ENCODE measurements at places on chromosomes 3 and 15. TPM values are rescaled to one million over a fixed set of nuclear protein-coding genes. Genes with fewer than 3 reads are reported as not detected.

DNA sequence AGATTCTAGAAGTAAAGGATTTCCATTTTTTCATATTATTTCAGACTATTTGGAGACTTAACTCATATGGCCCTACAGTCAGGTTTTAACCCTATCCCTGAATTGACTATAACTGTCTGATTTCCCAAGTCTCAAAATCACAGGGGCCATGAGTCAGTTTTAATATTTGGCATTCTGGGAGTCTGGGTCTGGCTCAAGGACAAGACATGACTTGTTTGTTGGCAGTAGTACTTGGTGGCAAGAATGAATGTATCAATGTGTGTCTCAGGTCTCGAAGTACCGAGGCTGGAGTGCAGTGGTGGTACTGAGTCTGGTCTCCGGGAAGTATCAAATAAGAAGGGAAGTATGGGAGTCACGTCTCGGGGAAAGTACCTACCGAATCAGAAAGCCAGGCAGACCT, 10.8 kb downstream of the UMPS start:
- DNase-seq = no peak

CHAC1 gene
- total RNA-seq = 5.3 TPM

GRCh38 chr15:88242586-88243555, 13.7 kb downstream of the NTRK3 start:
- no peak for DNase-seq

KIF7 gene
- 8.2 TPM for total RNA-seq

DNA sequence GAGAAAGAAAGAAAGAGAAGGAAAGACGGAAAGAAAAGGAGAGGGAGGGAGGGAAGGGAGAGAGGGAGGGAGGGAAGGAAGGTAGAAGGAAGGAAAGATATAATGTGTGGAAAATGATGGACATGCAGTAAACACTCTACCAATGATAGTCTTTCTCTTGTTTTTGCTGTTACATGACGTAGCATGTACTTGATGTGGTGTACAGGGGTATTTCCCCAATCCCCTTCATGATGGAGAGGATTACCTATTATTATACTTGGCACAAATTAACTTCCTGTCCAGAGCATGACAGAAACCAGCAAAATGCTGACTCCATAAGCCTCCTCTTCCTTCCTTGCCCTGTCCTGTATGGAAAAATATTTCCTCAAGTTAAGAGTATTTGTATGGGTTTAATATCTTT, 124.4 kb downstream of the B3GALNT1 start:
- DNase-seq = no peak

GRCh38 chr3:65871305-65872141, 167.2 kb downstream of the MAGI1 start:
- DNase-seq = peak; percentile 92

GRCh38 chr3:13022348-13023234, 50.6 kb downstream of the IQSEC1 start:
- DNase-seq = peak; percentile 92

DNA sequence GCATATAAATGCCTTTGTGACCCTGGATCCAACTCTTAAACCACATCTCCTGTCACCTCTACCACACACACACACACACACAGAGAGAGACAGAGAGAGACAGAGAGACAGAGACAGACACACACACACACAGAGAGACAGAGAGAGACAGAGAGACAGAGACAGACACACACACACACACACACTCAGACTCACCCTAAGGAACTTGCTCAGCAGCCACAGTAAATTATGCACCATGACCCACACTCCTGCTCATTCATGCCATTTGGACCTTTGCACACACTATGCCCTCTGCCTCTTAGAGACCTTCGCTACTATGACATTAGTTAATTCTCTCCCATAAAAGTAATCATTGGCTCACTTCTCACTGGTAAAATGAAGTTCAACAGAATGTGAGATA, 275.7 kb downstream of the ADAMTSL3 start:
- DNase-seq = no peak

DNA sequence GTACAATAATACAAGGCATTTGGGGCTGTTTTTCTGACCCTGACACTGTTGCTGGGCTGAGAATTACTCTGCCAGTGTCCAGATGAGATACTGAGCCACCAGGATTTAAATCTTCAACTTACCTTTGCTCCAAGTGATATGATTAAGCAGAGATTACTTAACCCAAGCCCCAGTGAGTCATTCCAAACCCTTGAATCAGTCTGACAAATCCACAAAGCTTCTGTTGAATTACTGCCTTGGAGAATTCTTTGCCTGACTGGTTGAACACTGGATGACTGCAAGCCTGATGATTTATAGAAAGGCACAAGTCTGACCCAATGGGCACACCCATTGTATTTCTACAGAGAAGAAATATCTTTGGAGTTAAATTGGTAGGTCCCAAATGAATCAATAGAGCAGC, 88.2 kb upstream of the TSC22D2 start:
- DNase-seq = no peak

GRCh38 chr3:34016925-34017587, 218.6 kb downstream of the PDCD6IP start:
- no peak for DNase-seq

DNAH12 gene
- 0.21 TPM for total RNA-seq

ROBO2 gene
- total RNA-seq = 22.1 TPM

CCR4 gene
- total RNA-seq = not detected

GRCh38 chr3:148360051-148360450, 337.7 kb upstream of the AGTR1 start:
- DNase-seq = no peak

CCR1 gene
- 1.2 TPM for total RNA-seq

DNA sequence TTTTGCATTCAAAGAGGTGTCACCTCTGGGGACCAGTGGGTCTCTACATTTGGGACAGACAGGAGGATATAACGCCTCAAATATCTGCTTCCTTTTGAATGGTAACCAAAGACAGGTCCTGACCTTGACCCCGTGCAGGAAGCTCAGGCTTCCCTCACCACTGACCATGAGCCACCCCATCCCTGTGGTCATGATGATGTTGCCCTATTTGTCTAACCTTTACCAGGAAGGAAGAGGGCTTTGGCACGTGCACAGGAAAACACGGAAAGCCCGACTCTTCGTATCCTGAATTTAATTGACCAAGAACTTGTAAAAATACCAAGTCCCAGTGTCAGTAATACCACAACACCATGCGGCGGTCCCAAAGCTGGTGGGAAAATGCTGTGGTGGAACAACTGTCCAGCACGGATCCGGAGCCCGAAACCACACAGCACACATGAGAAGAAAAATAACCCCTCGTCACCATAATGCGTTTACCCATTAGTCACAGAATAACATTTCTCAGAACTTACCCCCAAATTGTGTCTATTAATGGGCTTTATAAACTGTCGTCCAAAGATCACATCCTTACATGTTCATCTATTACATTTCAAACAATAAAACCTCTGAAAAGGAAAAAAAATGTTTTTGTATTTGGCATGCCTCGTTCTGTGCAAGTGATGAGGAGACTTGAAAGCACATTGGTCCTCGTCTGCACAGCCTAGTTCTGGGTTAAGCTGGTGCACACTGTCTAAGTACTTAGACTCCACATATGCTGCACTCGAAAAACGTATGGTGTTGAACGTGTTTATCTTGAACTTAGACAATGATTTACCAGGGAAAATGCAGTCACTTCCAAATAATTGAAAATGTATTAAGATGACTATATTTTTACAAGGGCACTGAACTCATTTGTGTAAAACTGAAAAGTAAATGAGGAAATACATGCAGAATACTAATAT, 118.9 kb upstream of the IGF1R start:
- DNase-seq = no peak

GRCh38 chr3:134201201-134202130, 49.2 kb downstream of the RYK start:
- DNase-seq = no peak

SKOR1 gene
- 0.31 TPM for total RNA-seq

MLH1 gene
- total RNA-seq = 67.9 TPM

DNA sequence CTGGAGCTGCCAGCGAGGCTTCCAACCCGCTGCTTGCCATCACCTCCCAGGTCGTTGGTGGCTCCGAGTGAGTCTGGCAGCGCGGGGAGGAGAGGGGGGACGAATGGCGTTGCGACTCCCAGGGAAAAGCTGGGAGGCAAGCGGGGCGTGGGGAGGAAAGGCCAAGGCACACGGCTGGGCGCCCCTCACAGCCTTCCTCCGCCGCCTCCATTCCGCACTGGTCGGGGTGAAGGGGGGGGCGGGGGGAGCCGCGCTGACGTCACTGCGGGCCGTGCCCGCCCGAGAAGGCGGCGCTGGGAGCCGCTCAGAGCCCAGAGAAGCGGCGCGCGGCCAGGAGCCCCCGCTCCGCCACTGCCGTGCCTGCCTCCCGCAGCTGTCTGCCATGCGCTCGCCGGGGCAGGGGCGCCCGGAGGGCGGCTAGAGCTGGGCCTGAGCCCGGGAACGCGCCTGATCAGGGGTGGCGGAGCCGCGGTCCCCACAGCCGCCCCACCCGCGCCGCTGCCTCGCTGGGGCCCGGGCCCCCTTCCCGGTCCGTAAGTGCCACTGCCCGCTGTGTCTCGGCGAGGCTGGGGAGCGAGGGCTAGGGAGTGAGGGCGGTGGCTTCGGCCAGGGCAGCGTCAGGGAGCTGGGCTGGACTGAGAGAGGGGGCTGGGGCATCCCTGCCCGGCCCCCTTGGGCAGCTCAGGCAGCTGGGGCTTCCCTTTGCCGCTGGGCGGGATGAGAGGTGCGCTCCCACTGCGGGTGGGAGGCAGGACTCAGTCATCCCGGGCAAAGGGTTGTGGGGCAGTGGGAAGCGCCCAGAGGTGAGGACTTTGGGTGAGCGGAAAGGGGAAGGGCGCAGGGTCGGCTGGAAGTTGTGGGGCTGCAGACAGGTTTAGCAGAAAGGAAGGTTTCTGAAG, 27.8 kb upstream of the POLG start:
- no peak for DNase-seq

- no peak for DNase-seq
Measured at GRCh38 chr3:186708983-186709679, 8.0 kb upstream of the KNG1 start.

DNA sequence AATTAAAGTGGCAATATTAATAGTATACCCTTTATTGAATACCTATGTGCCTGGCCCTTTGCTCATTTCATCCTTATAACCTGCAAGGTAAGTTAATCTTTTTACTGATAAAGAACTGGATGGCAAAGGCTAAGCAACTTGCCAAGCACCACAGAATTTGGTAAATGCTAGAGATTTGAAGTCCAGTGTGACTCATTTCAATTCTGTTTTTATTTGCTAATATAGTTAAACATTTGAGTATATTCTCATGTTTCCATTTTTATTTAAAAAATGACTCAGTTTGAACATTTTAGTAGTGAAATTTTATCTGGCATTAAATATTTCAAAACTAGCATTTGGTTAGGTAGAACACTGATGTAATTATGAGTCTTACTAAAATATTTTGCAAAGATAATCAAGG, 11.3 kb downstream of the PFN2 start:
- no peak for DNase-seq

- DNase-seq = no peak
Measured at GRCh38 chr3:128620268-128620691, 30.3 kb downstream of the RPN1 start.

GRCh38 chr3:188869628-188870027, 302.1 kb upstream of the TPRG1 start:
- DNase-seq = no peak

UPK1B gene
- total RNA-seq = 9.4 TPM

GRCh38 chr15:81235276-81236123, 38.8 kb downstream of the IL16 start:
- peak; percentile 42 for DNase-seq

- no peak for DNase-seq
Measured at GRCh38 chr3:185561374-185561943, 9.1 kb upstream of the LIPH start.

ACY1 gene
- 16.8 TPM for total RNA-seq

DNA sequence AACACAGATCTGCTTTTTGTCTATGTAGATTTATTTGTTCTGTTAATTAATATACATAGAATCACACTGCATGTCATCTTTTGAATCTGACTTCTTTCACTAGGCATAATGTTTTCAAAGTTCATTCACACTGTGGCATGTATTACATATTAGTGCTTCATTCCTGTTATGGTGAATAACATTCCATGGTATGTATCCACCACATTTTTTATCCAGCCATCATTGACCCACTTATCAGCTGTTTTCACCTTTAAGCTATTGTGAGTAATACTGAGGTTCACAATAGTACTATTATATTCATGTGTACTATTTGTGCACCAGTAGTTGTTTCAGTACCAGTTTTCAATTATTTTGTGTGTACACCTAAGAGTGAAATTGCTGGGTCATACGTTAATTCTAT, 230.6 kb upstream of the CNTN3 start:
- no peak for DNase-seq

SPESP1 gene
- 1.8 TPM for total RNA-seq

GRCh38 chr3:138861798-138862197, 27.1 kb upstream of the PIK3CB start:
- DNase-seq = no peak

DNA sequence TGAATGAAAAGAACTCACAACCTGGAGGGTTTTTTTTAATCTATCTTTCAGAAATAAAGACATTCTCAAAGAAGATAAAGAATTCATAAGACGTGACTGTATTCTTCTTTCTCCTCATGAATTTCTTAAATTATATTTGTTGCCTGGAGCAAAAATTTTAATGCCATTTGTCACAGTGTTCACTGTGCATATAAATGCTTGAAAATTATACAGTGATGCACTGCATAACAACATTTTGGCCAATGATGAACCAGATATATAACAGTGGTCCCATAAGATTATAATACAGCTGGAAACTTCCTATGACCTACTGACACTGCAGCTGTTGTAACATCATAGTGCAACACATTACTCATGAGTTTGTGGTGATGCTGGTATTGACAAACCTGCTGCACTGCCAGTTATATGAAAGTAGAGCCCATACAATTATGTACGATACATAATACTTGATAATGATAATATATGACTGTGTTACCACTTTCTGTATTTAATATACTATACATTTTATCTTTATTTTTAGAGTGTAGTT, 67.3 kb downstream of the P2RY1 start:
- peak; percentile 40 for DNase-seq

SERINC4 gene
- total RNA-seq = 0.10 TPM

MESP1 gene
- total RNA-seq = 0.31 TPM

DNA sequence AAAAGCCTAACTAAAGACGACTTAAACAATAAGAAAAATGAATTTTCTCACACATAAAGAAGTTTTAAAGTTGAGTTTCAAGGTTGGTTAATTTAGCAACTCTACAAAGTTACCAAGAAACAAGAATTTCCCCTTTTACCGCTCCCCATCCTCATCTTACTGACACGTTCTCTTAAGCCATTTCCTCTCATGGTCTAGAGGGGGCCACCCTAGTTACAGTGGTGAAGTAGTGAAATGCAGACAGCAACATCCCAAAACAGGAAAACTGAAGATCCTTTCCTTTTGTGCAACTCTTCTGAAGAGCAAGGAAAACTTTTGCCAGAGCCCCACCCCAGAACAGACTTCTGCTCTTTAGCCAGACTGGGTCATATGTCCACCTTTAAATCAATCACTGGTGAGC, 17.3 kb upstream of the SOX14 start:
- no peak for DNase-seq

Data from tongue (tissue), 3 donors.